Inflammatory macrophage (primary cell): ENCODE measurements at places on chromosomes 7 and 10.
A peak's percentile ranks its signal among the peaks of the same experiment; 100 is the strongest.

GRCh38 chr10:3225561-3225960, 53.0 kb upstream of the PITRM1 start:
- no peak for DNase-seq

GRCh38 chr10:86191686-86192085, 174.9 kb downstream of the GRID1 start:
- DNase-seq: no peak

- DNase-seq: no peak
These were observed 107.3 kb downstream of the CELF2 start for GRCh38 chr10:11125004-11125403.

DNA sequence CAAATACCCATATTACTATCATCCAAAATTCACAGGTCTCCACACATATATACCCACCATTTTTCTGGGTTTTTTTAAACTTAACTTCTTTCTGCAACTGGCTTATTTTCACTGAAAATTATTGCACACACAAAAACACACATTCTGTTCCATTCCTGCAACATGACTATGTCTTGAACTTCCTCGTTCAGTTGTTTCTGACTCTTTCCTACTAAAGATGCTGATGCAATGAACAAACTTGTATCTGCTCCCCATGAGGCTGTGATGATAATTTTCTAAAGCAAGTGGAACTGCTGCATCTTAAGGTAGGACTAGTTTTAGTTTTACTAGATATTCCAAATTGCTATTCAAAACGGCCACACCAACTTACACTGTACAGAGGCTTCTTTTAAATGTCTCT, 77.7 kb downstream of the OSBPL3 start:
- DNase-seq: peak; percentile 47

DNA sequence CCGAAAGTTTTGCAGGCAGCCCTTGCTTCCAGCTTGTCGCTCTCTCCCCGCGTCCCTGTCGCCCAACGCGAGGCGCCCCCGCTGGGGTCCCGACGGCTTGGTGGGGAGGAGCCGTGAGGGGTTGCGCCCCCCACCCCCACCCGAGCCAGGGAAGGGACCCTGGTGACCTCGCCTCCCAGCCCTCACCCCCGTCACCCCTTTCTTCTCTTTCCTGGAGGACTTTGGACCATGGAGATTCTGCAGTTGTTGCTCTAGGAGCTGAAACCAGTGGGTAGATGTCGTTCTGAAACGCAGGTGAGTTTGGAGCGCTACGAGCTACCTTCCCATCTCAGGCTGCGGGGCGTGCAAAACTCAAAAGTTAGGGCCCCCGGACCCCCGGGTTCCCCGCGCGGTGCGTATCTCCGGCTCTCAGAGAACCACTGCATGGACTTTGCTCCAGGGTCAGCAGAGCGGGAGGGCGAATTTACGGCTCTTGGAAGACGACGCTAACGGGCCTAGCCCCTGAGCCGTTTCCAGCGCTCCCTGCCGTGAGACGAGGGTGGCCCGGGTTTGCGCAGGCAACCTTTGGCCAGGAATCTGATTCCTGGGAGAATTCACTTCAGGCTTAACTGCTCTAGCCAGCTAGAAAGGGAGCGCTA, 684 bp upstream of the ATXN7L1 start:
- no peak for DNase-seq

DNA sequence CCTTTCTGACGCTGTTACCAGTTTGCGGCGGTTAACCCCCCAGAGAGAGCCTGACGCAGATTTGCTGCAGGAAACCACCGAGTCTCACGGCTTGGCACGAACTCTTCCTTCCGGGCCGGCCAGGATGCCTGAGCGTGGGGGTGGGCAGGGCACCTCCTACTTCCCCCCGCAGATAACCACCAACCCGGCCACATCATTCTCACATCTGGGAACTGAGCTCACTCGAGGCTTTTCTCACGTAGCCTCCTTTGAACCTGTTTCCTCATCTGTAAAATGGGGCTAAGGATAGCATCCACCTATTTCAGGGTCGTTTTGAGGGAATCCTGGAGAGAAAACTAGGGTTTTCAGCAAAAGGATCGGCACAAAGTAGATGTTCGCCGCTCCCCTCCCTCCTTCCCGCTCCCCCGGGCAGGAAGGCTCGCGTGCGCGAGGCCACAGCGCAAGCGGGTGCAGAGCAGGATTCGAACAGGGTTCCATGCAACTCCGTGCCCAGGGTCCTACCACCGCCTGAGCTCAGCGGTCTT, 23.6 kb downstream of the DDIT4 start:
- peak; percentile 81 for DNase-seq

DNA sequence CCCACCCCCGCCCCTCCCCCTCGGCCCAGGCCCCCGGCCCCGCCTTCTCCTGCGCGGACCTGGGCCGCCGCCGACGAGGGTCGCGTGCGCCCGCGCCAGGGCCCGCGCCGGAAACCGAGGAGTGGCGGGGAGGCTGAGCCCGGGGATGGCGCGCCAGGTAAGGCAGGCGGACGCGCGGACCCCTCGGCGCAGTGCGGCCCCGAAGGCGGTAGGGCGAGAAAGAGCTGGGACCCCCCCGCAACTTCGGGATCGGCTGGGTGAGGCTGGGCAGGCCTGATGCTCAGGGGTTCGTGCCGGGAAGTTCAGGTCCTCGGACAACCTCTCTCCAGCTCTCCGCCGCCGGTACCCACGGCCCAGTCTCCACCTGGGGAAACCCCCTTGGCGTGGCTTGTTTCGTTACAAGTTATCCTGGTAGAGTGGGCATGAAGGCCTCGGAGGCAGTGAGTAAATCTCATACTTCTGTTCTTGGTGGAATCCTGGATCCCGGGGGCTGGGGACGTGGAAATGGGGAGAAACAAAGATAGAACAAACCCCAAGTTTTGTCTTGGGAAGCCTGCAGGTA, 58.4 kb downstream of the ZNF467 start:
- DNase-seq: no peak

DNA sequence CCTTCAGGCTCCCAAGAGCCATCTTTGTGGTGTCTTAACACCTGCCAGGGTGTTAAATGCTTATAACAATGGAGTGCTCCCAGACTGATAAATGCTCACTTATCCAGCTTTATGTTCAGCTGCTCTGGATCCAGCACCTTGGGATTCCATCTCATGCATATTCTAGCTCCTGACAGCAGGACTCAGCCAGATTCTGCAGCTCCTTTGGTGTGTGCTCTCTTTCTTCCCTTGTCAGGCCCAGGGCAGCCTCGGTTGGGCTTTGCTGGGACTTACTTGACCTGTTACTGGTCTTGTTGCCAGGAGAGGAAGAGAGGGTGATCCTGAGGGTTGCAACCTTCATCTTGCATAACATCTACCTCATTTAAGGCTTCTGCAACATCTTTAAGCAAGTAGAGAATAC, 59.4 kb upstream of the CCNY start:
- no peak for DNase-seq

DNA sequence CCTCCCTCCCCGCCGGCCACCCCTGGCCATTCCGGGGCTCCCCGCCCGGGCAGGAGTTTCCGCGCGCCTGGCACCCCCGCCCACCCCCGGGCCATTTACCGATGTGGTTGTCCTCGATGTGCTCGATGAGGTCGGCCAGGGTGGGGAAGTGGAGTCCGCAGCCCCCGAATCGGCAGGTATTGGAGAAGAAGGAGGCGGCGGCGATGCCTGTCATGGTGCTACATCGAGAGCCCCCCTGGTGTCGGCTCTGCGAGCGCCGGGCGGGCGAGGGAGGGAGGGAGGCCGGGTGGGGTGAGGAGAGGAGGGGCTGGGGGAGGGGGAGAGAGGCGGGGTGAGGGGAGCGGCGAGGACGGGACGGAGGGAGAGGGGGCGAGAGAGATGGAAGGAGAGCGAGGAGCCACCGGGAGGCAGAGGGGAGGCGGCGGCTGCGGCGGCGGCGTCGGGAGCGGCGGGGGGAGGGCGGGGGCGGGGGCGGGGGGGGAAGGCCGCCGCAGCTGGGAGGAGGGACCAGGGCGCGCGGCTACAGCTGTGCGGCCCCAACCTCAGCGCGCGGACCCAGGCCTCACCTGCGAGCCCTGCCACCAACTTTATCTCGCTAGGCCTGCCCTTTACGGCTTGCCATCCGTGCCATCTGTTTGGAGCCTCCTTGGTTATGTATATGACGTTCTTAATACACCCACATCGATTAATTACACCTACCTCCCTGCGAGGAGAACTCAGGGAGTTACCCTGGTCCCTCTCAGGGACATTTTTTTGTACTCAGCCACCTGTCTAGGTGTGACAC, at the start of gene JAZF1:
TSS of gene JAZF1 (minus strand) at position 432 of the 784 bp plus-strand sequence.
- no peak for DNase-seq

GRCh38 chr7:101021703-101022102, 1.8 kb downstream of the MUC17 start:
- no peak for DNase-seq

GRCh38 chr7:16891874-16892643, 10.3 kb upstream of the AGR3 start:
- no peak for DNase-seq

- DNase-seq: no peak
These were observed 199.1 kb upstream of the AHR start for GRCh38 chr7:17099083-17099973.

DNA sequence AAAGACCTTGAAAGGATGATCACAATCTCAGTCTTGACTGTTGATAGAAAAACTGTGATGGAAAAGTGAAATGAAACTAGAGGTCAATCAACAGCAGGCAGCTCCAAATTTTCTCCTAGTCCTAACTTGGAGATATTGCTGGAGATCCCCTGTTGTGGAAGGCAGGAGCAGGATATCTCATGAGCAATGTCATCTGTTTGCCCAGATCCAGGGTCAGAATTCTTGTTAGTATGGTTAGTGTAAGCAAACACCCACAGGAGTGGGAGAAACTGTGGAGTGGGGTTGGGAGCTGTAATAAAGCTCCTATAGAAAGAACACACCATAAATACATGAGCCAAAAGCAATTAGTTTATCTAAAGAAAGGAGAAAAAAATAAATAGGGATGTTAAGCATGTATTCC, 169.0 kb downstream of the AKR1D1 start:
- DNase-seq: no peak

DNA sequence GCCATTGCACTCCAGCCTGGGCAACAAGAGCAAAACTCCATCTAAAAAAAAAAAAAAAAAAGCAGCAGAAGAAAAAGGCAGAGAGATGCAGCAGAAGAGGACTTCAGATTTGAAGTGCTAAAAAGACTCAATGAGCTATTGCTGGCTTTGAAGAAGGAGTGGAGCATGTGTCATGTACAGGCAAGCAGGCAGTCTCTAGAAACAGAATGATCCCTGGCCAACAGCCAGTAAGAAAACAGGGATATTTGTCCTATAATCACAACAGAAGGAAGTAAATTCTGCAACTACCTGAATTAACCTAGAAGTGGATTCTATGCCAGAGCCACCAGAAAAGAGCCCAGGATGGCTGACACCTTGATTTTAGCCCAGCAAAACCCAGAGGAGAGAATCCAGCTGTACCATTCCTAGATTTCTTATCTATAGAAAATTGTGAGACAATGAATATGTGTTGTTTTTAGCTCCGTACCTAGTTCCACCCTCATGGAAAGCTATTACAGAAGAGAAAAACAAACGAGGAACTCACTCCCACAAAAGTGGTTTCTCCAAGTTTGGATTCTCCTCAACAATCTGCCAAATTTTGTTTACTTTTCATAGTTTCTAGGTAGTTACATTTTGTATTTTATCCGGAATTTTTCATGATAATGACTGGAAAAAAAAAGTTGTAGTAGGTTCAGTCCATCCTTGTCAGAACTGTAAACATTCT, 198.2 kb upstream of the GNAI1 start:
- DNase-seq: no peak

GRCh38 chr10:27783660-27784059, 38.0 kb upstream of the MKX start:
- peak; percentile 80 for DNase-seq

- no peak for DNase-seq
These were observed 24.0 kb upstream of the RHOBTB1 start for GRCh38 chr10:60967854-60968484.

GRCh38 chr10:132580617-132581016, 43.0 kb downstream of the INPP5A start:
- no peak for DNase-seq

DNA sequence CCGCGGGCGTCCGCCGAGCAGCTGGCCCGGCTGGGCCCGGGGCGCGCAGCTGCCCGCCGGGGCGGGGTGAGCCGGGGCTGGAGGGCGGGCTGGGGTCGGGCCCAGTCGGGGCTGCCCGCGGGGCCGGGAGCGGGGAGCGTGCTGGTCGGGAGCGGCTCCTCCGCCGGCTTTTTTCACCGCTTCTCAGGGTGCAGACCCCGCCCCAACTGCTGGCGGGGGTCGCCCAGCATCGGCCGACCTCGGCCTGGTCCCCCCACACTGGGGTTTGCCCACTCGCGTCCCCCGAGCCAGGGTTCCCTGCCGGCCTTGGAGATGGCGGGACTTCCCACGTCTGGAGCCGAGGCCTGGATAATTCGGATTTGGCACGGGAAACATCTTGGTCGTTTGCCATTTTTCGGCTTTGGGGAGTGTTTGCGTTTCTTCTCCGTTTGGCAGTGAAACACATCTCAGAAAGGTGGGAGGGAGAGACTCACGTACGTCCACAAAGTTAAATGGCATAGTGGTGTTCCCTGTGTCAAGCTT, 432 bp downstream of the TMEM248 start:
- DNase-seq: no peak

- DNase-seq: no peak
These were observed 255.0 kb downstream of the RPS24 start for GRCh38 chr10:78288663-78289062.

- no peak for DNase-seq
These were observed 4.1 kb downstream of the OTUD1 start for GRCh38 chr10:23442936-23443335.

GRCh38 chr10:77763453-77764430, 126.1 kb upstream of the KCNMA1 start:
- DNase-seq: no peak

DNA sequence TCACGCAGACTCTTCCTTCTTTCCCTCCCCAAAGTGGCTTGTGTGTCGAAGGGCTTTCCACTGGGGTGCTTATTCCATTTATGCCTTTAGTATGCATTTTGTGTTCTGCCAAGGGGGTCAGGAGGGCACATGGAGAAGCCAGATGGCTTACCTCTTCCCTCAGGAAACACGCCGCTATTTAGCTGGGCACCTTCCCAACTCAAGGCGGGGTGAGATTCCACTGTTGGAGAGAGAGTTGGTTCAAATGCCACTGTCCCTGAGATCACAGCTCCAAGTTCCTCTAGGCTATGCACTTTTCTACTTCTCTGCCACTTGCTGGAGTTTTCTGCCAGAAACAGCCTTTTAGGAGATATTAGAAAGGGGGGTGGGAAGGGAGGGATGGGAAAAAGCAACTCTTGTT, 1091.8 kb downstream of the LRMDA start:
- no peak for DNase-seq

GRCh38 chr7:12328888-12329770, 74.5 kb downstream of the VWDE start:
- DNase-seq: no peak

- DNase-seq: no peak
These were observed 20.6 kb downstream of the TMEM178B start for GRCh38 chr7:141094336-141095070.

GRCh38 chr10:73182568-73182967, 14.6 kb downstream of the FAM149B1 start:
- DNase-seq: no peak

DNA sequence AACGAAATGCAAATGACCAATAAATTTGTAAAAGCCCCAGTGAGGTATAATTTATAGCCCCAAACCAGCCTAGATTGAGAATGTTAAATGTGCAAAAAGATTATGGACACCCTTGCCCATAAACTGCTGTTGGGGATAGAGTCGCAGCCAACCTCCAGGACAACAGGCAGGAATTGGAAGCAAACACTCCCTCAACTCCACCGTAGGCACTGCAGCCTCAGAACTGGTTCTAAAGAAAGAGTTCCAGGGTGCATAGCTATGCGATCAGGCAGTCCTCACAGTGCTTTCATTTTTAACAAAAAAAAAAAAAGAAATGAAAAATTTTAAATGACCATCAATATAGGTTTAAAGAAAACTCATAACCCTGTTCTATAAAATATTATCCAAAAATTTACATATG, 86.2 kb downstream of the CXCL12 start:
- DNase-seq: no peak
